ENCODE measurements at places on chromosomes 1 and 21.

DNA sequence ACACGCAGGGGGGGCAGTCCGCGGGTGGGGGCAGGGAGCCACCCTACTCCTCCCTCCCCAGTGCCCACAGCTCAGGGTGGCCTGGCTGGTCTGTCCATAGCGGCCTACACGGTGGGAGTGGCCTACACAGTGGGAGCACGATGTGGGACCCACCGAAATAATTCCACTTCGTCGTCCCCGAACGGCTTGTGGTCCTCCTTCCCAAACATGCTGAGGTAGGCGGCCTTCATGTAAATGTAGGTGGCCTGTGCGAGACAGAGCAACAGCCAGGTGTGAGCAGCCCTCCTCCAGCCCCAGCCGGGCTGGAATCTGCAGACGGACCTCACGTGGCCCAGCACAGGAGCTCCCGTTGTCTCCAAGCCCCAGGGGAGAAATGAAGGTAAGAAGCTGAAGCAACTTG is 34.4 kb downstream of the TTC39A start:
- DNase-seq, result no peak

DNA sequence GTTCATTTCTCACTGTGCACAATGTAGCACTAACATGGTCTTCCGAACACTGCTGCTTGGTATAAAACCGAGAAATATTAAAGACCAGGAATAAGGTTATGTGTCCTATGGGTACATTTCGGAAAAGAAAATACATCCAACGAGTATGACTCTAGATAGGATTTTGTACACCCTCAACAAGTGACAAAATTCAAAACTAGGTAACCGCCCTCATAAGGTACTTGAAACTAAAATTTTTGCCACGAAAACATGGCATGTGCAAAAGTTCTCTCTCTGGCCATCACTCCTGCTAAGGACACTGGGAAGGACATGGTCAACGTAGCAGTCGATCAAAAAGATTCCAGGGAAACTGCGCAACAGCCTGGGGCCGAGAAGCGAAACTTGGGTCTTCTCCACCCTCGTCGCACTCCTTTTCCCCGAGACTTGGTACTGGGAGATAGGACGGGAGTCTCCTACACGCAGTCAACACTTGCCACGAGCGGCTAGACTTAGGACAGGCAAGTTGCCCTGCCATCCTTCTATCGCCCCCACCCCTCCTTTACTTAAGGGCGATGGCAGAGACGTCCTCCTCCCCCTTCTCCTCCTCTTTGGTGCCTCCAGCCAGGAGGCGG is 338 bp upstream of the TOR1AIP1 start:
- no peak for DNase-seq

DNA sequence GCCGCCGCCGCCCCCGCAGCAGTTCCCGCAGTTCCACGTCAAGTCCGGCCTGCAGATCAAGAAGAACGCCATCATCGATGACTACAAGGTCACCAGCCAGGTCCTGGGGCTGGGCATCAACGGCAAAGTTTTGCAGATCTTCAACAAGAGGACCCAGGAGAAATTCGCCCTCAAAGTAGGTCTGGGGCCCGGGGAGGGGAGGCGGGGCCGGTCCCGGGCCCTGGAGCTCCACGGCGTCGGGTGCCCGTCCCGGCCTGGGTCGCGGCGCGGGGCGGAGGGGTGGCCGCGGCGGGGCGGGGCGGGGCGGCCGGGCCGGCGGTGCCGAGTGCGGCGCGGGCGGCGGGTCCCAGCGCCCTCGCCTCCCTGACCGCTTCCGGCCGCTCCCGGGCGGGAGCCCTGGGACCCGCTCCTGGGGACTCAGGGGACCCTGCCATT is 646 bp downstream of the MAPKAPK2 start:
- DNase-seq, result no peak

DNA sequence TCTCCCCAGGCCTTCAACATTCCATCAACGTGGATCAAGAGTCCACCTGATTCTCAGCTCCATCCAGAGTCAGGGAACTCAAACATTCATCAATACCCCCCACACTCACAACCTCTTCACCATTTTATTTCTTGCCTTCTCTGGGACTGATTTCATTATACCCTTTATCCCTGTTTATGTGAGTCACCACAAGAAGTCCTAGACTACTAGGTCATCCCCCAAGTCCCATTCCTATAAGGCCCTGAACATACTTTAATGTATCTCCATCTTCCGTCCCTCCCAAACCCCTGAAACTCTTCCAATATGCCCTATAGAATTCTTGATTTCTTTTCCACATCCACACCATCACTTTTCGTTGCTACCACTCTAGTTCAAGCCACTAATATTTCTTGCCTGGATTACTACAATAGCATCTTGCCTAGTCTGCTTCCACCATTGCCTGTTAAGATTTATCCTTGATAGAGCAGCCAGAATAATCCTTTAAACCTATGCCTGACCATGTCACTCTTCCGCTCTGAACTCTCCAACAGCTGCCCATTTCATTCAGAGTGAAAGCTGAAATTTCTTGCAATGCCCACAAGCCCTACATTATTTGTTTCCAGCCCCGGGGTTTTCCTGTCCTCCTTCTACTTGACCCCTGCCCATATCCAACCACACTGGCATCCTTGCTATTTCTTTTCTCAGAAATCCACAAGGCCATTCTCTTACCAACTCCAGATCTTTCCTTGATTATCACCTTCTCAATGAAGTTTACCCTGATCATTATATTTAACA is 9.4 kb upstream of the SAMD13 start:
- no peak for DNase-seq

GRCh38 chr1:168691541-168691940 is 37.5 kb downstream of the DPT start:
- DNase-seq, result no peak

GRCh38 chr1:234942879-234943506 is 185.6 kb downstream of the TOMM20 start:
- DNase-seq, result no peak

DNA sequence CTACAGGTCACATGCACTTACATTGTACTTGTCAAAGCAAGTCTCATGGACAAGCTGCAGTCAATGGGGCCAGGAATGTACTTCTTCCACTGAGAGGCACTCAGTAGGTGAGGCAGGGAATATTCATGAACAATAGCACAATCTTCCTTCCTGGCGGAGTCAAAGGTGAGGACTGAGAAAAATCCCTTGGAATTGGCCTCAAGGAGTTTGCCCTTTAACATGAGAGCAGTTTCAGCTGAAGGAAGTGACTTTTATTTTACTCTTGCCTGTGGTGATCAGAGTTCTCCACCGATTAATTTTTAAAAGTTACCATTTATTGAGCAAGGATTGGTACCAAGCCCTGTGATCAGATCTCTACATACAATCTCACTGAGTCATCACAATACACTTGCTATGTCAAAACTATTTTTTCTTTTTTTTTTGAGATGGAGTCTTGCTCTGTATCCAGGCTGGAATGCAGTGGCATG is 11.2 kb upstream of the AK2 start:
- no peak for DNase-seq

DNA sequence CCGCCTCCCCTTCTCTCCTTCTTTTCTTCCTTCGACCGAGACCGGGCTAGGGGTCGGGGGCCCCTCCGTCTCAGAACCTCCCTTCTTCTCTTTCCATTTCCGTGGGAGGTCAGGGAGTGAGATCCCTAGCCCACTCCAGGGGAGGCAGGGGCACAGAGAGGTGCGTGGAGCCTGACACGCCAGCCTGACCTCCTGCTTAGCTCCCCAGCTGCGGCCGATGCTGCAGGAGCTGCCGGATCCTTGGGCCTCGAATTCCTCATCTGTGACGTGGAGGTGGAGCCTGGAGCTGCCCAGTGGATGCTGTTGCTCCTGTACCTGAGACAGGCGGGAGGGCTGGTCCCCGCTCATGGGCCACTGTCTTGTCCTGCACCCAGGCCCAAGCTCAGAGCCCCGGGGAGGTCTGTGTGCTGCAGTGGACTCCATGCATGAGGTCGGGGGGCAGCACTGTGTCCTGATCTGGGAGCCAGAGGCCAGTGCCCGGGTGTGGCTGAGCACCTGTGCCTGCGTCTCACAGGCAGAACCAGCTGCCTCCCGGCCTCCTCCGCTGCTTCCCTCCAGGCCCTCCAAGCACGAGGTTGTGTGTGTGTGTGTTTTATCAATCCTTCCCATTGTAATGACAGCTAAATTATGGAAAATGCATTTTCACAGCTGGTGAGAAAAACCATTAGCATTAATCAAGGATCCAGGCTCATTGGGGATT is 55.3 kb upstream of the TTC34 start:
- DNase-seq, result no peak

DNA sequence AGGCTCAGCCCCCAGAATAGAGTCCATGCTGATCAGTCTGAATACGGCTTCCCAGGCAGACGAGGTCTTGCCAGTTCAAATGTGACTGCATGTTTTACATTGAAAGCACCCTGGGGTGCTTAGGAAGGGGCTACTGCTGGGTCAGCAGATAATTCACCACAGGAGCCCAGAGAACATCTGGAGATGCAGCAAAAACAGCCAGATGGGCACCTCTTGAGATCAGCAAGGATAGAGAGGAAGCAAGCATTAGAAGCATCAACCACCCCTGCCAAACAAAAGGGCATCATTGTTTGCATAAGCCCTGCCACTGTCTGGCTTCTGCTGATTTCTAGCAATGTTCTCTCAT is 403.1 kb downstream of the RRAGC start:
- no peak for DNase-seq

DNA sequence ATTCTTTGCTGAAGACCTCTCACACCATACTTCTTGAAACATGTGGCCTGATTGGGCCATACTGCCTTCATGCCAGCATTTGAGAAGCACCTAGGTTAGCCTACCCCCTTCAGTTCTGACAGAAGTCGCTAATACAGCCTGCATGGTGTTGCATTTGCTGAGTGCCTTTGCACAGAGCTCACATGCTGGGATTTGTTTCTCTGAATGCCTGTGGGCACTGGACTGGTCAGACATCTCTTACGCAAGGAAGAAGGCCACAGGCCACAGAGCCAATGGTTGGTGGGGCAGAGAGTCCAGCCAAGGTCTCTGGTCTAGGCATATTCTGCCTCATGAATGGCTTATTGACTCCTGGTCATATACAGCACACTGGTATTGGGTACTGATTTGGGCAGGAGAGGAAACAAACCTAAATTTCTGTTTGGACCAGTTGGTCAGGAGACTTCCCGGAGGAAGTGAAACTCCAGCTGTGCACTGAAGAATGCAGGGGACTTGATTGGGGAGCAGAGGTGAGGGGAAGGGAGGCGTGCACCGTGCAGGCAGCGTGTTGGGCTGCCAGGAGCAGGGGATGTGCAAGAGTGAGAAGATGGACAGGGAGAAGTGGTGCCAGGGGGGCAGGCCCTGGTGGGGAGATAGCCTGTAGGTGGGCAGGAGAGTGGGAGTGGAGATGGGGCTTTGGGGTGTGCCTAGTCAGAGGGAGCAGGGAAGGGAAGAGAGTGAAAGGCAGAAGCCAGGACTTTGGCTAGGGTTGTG is 18.1 kb downstream of the URB2 start:
- no peak for DNase-seq

DNA sequence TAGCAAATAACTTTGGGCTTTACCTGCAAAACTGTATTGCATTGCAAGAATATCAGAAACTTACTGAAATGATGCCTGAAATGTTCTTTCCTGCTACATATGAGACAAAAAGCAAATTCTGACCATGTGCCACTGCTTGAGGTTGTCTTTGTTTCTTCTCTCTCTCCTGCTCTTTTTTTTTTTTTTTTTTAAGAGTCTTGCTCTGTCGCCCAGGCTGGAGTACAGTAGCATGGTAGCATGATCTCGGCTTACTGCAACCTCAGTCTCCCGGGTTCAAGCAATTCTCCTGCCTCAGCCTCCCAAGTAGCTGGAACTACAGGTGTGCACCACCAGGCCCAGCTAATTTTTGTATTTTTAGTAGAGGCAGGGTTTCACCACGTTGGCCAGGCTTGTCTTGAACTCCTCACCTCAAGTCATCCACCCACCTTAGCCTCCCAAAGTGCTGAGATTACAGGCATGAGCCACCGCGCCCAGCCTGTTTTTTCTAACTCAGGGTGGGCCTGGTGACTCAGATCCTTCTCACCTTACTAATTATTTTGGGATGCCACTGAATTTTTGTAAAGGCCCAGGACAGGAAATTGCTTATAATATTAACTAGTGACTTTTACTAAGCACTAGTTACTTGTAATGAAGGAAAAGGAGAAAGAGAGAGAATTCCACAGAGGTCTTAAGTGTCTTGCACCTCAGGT is 35.9 kb downstream of the DNASE2B start:
- DNase-seq, result no peak

DNA sequence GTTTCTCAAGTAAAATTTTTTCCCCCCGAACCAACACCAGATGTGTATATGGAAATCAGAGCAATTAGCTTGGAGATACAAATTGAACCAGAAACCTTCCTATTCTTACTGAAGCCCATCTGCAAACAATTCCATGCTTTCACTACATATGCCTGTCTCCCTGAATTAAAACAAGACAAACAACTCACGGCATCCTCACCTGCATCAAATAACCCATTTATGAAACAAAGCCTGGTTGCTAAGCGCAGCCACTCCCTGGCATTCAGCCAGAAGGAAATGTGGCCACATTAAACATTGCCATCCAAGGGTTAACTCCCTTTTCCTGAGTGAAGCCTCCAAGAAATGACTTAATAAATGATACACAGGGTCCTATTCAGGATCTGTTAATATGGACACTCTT is 55.3 kb downstream of the APP start:
- DNase-seq, result no peak

- no peak for DNase-seq
Measured at GRCh38 chr1:28259934-28260802, 850 bp downstream of the SESN2 start.

DNA sequence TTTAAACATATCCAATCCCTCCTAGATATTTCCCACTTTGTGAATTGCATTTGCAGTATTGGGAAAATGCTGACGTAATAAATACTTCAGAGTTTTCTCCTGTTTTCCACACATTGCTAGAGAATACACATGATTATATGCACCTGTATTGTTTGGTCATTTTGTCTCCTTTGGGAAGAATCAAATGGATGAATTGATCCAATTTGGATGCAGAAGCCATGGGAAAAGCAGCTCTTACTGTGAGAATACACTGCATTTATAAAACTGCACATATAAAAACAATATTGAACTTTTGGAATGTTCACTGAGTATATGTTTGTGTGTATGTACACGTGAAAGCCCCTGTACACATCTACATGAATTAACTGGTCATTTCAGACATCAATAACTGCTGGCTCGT is 306.6 kb upstream of the LYPLAL1 start:
- DNase-seq, result no peak

- no peak for DNase-seq
Measured at GRCh38 chr1:53330819-53331218, 2.9 kb upstream of the LRP8 start.

DNA sequence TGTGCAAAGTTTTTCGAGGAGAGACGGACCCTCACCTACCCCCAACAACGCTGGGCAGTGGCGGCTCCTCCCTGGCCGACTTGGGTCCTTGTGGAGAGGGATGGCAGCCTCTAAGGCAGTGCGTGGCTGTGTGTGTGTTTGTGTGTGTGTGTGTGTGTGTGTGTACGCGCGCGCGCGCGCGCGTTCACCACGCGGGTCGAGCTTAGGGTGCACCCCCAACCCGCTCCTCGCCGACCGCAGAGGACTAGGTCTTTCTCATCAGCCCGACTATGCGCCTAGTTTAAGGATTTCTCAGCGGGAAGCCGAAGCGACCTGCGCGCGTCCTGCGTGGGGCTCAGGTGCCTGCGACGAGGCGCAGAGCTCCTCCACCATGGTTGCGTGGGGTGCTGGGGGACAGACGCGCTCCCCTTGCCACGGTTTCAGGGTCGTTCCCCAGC is 940 bp downstream of the SOX13 start:
- no peak for DNase-seq
